ENCODE measurements at places on chromosomes 5 and 9.
A peak's percentile ranks its signal among the peaks of the same experiment; 100 is the strongest.

DNA sequence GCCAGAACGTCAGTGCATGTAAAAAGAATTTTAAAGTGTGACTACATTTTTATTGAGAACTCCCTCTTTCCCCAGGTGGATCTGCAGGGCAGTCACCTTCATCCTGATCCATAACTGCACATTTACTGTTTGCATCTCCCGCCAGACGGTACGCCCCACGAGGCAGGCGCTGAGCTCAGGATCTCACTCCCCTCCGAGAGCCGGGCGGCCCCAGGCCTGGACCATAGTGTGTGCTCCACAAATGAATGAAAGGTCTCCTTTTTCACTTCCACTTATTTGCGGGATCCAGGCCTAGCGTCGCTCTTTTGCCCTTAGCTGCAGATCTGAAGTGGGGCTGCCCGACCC lies 378 bp downstream of the DROSHA start:
- peak; percentile 12 for DNase-seq

DNA sequence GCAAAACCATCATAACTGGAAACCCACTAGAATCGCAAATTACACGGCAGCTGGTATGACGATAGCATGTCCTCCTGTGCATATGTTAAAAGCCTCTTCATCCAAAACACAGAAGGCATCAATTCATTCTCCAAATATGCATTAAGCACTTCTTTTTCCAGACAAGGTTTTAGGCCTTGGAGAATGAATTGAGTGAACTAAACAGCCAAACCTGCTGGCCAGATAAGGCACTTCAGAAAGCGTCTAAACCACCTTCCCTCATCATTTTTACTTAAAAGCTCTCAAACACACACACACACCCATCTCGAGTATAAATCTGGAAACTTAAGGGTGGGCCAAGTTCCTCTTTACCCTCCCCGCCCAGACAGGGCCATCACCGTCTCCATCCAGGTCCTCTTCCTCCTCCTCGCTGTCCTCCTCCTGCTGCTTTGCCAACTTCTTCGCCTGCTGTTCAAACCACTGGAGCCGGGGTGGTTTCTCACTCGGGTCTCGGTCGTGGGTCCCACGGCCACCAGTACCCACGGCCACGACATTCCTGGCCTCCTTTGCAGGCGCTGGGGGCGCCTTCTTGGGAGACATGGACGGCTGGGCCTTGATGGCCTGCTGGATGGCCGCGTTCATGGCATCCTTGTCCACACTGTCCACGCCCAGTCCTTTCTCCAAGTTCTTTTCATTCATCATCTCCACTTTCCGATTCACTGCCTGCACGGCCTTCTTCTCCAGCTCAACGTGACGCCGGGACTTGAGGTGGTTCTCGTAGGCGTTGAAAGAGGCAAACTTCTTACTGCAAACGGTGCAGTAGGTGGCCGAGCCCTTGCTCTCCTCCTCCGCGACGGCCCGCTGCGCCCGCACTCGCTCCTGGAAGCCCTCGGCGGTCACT lies 696 bp downstream of the ZNF622 start:
- DNase-seq = no peak

- DNase-seq = no peak
These were observed 1.1 kb upstream of the SNCAIP start for GRCh38 chr5:122310889-122311288.

DNA sequence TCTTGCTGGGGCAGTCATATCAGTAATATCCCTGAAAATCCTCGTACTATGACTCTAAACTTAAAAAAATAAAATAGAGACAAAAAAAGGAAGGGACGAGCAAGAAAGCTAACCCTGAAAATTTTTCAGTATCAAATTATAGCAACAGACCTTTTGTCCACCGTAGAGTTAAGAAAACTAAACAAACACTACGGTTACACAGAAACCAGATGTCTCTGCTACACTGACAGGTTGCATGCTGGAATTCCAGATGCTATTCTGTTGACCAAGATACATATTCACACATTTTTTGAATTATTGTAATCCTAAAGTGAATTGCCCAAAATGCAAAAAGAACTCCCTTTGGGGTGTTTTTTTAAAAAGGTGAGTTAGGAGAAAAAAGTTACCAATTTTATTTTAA lies 66.9 kb upstream of the SELENOP start:
- DNase-seq = no peak

DNA sequence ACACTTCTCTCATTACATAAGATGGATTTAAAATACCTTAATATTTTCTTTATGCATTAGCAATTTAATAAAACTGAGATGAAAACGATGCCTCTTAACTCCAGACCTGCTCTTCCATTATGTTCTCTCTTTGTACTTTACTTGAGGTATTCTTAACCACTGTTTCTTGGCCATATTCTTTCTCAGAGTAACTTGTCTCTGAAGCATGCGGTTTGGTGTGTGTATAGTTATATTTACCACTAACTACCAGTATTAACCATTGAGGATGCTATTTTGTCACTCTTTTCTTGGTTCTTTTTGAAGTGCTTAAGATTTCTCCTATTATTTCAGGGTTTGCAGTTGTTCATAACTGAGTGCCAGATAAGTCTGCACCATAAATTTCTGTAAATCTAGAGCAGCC lies 17.9 kb downstream of the TMEM167A start:
- no peak for DNase-seq

GRCh38 chr5:172686111-172686510 lies 45.0 kb downstream of the NEURL1B start:
- no peak for DNase-seq

- no peak for DNase-seq
These were observed 721.4 kb upstream of the MEF2C start for GRCh38 chr5:89604342-89604741.

DNA sequence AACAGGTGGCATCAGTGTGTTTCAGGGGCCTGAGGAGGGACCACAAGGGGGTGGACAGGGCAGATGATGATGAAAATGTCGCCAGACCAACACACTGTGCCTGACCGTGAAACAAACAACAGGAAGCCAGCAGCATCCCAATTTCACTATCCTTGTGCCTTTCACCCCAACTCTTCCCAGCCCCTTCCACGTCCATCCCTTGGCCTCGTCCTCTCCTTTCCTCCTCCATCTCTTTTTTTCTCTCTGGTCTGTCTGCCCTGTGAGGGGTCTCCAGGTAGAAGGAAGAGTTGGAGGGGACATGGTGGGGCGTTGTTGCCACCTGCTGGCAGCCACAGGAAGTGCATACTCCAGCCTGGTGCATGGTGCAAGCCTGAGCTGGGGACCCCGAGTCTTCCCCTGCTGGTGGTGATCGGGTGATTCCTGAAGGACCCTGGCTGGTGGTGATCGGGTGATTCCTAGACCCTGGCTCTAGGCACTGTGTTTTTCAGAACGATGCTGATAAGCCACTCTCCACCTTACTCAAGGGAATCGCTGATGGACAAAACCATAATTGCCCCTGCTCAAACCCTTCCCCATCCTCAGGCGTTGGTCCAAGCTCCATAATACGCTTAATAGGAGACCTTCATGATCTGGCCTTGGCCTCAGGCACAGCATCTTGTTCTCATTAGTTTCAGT lies 21.7 kb upstream of the NSD1 start:
- DNase-seq = peak; percentile 69

DNA sequence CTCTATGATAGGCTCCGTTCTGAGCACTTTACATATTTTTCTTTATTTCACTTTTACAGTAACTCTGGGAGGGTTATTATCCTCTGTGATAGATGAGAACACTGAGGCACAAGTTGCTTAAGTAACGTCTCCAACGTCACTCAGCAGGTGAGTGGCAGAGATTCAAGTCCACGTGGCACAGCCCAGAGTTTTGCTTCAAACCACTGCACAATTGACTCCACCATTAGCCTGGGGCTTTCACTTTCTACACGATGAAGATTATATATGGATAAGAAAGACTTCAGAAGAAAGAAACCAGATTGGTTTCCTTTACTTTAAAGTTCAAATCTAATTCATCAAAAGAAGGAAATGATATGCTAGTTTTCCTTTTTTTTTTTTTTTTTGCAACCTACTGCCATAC lies 245.9 kb downstream of the SYK start:
- DNase-seq = peak; percentile 85

DNA sequence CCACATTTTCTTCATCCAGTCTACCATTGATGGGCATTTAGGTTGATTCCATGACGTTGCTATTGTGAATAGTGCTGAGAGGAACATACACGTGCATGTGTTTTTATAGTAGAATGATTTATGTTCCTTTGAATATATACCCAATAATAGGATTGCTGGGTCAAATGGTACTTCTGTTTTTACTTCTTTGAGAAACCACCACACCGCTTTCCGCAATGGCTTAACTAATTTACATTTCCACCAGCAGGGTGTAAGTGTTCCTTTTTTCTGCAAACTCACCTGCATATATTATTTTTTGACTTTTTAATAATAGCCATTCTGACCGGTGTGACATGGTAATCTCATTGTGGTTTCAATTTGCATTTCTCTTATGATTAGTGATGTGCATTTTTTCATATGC lies 82.2 kb upstream of the RFX3 start:
- no peak for DNase-seq

DNA sequence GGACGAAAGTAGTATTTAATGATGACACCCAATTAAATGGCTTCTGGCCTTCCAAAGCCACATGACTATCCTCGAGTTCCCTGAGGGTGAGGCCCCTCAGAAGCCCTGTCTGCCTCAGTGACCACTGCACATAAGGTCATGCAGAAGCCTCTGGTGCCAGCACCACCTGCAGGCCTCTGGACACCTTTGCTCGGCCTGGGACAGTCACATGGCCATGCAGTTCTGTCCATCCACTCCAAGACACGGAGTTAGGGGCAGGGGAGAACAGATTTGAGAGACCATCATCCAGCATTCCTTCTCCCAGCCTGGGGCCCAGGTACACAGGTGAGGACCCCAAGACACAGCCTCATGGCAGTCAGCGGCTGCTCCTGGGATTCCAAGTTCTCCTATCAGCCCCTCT lies 145.0 kb downstream of the ROR2 start:
- no peak for DNase-seq

DNA sequence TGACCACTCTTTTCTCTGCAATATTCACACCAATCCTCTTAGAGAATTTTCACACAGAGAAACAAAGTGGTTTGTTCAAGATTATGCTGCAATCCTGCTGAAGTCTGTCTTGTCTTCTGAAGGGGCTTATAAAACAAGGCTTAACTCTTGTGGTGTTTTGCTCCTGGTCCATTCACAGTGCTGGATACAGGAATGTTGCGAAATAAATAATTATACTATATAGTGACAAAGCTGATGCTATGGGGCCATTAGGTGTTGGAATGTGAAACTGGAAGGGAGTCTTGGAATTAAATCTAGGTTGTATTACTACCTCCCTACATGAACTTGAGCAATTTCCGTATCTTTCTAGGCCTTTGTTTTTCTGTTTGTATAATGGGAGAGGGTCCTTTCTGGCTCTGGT lies 170.2 kb downstream of the TRIM32 start:
- no peak for DNase-seq

DNA sequence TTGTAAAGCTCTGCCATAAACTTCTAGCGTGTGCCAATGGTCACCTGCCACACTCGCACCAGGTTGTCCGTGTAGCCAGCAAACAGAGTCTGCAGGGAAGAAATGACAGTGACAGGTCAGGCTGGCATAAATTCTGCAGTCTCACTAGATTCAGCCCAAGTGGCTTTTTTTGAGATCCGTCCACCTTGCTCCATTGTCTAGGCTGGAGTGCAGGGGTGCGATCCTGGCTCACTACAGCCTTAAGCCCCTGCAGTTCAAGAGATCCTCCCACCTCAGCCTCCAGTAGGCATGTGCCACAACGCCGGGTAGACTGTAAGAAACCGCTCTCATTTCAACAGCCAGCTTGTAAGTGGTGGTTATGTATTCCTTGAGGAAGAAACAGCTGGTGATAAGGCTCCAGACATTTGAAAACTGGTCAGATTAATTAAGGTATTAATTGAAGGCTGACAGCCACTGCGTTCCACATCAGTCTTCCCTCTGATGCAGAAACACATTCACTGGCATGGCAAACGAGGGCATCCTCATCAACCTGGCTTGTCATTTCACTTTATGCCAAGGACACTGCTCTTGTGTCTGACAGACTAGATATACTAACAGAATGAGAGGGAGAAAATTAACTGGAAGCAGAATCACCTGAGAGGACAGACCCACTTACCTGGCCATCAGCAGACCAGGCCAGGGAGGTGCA lies 6.6 kb downstream of the RACK1 start:
- no peak for DNase-seq
